ENCODE measurements at places on chromosomes 2 and 18. TPM values are rescaled to one million over a fixed set of nuclear protein-coding genes. Genes with fewer than 3 reads are reported as not detected.

GREB1L gene
- total RNA-seq, result 8.8 TPM

ZNF519 gene
- 2.5 TPM for total RNA-seq

PLCL1 gene
- 2.5 TPM for total RNA-seq

GULP1 gene
- 54.1 TPM for total RNA-seq

SERPINB13 gene
- not detected for total RNA-seq

ASAP2 gene
- total RNA-seq, result 23.7 TPM

ATG4B gene
- 92.4 TPM for total RNA-seq

ALKAL2 gene
- total RNA-seq, result not detected

DNA sequence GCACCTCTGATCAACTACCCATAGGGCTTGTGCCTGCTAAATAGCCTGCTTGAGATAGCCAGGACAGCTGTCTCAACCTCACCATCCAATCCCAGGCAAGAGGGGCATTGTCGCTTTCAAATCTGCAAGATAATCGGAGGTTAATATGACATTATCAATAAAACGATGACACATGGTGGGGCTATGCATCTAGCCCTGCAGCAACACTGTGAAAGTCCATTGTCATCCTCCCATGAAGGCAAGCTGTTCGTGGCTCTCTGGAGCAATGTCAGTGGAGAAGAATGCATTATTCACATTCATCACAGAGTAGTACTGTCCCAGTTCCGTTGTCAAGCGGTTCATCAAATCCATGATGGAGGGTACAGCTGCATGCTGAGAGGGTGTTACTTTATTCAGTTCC lies 18.9 kb upstream of the KLHL23 start:
- DNase-seq, result no peak

DNA sequence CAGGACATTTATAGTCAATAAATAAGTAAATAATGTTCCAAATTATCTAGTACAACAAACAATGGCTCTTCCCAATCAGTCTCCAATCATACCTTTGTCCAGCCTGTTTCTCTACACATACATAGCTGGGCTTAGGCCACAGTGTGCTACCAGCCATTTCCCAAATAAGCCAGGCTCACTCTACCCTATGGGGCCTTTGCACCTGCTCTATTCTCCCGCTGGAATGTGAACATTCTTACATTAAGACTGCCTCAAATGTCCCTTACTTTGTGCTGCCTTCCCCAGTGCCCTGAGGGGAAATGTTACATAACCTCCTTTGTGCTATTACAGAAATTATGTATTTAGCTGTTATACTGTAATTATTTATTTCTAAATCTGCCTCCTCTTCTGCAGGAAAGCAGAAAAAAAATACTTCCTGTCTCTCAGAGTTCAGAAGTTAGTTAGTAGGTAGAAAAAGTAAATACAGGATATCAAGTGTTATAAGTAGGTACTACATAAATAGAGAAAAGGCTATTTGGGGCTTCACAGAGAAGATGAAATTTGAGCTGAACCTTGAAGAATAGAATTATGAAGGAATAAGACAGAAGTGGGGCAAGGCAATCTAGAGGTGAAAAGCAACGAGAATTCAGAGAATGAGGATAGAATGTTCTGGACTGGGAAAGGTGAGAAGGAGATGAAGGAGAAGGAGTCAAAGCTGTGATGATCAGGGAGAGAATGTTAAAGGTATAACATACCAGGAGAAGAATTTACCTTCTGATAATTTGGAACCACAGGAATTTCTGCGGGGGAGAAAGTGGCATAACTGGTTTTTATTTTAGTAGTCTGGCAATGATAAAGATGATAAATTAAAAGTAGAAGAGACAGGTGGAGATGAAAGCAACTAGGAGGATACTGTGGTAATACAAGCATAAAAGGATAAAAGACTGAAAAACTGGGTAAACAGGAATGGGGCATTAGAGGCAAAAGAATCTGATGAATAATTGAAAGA lies 37.0 kb downstream of the ROCK1 start:
- DNase-seq, result peak; percentile 8

- DNase-seq, result no peak
Measured at GRCh38 chr18:39636931-39637330, 2071.3 kb upstream of the CELF4 start.

GRCh38 chr2:118841450-118841827 lies 6.0 kb downstream of the EN1 start:
- DNase-seq, result no peak

DNA sequence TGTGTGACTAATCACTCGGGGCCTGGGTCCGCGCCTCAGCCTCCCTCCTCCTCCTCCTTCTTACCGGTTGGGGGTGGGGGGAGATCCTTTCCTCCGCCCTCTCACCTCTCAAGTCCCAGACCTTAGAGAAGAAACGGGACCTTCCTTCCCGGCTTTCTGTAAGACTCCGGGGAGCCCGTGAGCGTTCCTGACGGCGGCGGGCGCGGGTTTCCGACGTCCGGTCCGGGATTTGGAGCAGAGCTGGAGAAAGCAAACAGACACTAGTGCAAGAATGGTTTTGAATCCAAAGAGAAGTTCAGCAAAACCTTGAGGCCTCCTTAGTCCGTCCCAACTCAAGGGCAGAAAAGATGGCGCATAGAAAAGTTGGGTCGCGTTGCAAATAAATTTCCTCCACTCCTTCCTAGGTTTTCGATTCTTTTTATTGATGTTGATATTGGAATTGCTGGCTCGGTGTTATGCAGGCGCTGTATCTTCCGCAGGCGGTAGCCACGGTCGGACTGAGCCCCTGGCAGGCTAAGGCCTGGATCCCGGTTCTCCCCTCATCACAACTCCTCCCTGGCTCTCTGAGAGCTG lies 2.0 kb downstream of the DLX1 start:
- DNase-seq, result no peak

DNA sequence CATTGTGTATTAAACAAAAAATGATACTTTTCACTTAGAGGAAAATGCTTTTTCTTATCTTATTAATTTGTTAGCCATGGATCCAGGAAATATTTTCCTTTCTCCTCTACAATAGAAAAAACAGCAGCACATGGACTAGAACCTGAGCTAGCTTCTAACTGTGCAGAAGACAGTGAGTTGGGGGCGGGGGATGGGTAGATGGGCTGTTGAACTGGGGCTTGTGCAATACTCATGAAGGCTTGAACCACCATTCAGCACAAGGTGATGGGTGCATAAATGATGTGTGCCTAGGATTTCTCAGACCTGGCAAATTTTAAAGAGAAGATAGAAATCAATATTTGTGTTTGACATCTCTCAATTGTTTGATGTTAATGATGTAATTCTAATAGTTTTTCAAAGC lies 42.0 kb downstream of the COL5A2 start:
- no peak for DNase-seq

GRCh38 chr2:63661076-63661475 lies 72.3 kb downstream of the MDH1 start:
- DNase-seq, result peak; percentile 38

GRCh38 chr18:60639836-60640235 lies 267.3 kb upstream of the MC4R start:
- no peak for DNase-seq

DNA sequence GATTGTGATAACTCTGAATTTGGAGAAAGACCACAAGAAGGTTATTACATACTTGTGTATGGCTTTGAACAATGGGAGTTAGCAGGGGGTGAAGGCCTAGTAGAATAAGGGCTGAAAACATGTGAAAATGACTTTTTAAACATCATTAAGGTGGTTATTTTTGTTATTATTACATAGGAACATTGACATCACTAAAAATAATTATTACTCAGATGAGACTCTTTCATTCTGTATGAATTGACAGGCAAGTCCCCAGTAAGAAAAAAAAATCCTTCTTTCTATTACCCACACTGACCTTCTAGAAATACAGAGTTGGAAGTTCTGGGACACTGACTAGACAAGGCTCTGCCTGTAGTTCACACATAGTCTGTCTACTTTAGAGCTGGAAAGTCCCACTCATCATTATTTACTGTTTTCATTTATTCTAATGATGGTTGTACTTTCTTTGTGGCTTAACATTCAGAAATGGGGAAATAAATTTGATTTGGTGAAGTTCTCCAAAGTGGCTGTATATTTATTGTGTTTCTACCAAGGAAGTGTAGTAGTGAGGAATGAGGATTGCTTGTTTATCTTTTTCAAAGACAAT lies 219.6 kb upstream of the EPAS1 start:
- no peak for DNase-seq

- no peak for DNase-seq
Measured at GRCh38 chr18:69444221-69444620, 43.5 kb downstream of the DOK6 start.

DNA sequence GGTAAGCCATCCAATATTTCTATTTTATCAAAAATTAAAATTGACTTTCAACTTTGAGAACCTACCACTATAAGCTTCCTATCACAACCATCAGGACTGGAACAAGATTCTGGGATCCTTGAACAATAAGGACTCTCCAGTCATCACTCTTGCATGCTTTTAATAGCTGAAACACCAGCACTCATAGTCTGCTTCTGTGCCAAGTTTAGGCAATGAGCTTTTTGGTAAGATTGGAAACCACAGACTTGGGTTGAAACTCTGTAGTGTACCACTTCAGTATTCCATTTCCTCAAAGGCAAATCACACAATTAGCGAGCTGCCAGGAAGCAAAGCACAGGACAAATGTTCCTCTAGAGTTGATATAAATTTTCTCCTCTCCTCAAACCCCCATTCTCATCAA lies 1065.8 kb upstream of the SLC39A10 start:
- peak; percentile 53 for DNase-seq

DNA sequence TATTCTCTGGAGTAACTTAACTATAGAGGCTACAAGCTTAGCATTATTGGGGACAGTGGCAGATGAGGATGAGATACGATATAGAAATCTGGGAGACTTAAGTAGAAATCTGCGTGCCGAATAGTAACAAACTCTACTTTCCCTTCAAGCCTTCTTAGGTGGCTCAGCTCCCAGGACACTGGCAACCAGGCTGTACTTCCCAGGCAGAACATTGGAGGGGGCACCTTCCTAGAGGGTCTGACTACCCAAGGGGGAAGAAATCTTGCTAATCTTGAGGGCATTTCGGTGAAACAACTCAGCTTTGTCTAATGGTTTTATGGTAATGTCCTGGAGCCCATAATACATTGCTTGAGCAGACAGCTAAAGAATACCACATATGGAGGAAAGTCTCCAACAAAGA lies 126.2 kb upstream of the DTNA start:
- DNase-seq, result no peak

DNA sequence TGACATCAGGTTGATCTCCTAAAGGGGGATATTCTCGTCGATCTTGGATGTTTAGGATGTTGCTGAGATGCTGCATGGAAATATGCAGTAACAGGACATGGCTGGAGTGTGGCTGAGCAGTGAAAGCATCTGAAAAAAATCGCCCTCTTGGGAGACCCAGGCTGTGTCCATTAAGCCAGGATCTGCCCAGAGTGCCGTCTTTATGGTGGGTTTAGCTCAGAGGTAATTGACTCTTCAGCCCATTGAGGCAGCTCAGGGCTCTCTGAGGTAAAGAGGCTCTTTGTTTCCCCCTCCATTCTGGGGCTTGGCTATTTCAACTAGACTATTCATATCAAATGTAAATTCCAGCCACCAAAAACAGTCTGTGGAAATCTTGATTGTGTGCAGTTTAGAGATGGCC lies 26.5 kb downstream of the OSBPL6 start:
- DNase-seq, result no peak

- no peak for DNase-seq
Measured at GRCh38 chr2:8328217-8328616, 353.6 kb upstream of the ID2 start.

DNA sequence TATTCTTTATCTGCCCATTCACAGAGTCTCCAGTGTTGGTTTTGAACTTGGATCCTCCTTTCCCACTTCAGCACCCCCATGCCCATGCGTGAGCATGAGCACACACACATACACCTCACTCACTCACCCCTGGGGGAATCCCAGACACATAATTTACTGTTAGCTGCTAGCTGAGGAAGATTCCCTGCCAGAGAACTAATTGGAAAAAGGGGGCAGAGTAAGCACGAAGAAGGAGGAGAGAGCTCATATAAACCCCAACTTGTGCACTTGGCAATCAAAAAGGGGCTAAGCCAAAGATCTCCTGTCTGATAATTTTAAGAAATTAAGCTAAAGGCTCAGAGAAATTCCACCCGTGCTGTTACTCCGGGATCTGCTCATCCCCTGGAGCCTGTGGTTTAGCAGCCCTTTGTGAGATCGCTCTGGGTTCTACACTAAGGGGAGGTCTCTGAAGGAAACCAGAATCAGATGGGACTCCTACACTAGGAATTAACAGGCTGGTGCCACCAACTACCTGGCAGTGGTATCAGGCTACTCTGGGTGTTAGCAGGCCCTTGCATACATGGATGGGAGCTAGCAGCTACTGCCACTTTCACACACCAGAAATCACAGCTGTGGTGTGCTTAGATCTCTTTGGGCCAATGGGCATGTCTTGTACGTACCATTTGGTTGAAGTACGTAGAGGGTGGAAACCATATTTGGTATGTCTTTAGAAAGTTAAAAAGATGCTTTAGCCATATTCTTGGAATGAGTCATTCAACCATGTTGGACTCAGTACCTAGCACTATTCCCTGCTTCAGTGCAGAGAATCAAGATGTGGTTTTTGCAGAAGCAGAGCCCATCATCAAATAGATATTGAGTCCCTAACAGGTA lies 95.6 kb upstream of the SLC14A2 start:
- DNase-seq, result no peak

DNA sequence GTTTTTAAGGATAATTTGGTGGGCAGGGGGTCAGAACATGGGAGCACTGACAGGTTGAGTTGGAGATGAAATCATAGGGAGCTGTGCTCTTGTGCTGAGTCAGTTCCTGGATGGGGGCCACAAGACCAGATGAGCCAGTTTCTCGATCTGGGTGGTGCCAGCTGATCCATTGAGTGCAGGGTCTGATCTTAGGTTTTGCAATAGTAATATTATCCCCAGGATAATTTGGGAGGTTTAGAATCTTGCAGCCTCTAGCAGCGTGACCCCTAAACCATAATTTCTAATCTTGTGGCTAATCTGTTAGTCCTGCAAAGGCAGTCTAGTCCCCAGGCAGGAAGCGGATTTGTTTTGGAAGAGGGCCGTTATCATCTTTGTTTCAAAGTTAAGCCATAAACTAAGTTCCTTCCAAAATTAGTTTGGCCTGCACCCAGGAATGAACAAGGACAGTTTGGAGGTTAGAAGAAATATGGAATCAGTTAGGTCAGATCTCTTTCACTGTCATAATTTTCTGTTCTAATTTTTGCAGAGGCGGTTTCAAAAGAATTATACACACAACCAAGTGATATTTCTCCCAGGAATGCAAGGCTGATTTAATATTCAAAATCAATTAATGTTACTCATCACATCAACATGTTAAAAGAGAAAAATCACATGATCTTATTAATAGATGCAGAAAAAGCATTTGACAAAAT lies 23.0 kb downstream of the DBI start:
- DNase-seq, result peak; percentile 46

All from myocyte (in vitro differentiated cells).